ENCODE measurements at places on chromosomes 2 and 18. TPM values are rescaled to one million over a fixed set of nuclear protein-coding genes. Genes with fewer than 3 reads are reported as not detected.
A peak's percentile ranks its signal among the peaks of the same experiment; 100 is the strongest.

GKN2 gene
- total RNA-seq: not detected

LPIN2 gene
- 62.4 TPM for total RNA-seq

- no peak overlapping the region for H3K27ac ChIP-seq
- H3K27me3 ChIP-seq: no peaks in the 10 kb centered on the region
- H3K4me1 ChIP-seq: peaks cover 44% of the 10 kb centered on the region
- no peak for DNase-seq
- no peaks in the 10 kb centered on the region for H3K36me3 ChIP-seq
Measured at GRCh38 chr18:77136871-77137665, 4.5 kb upstream of the MBP start.

MROH2A gene
- total RNA-seq: not detected

GRCh38 chr18:59013744-59014143 is 125.9 kb upstream of the SEC11C start:
- peaks cover 12% of the 10 kb centered on the region for H3K27me3 ChIP-seq
- no peak for DNase-seq

DNA sequence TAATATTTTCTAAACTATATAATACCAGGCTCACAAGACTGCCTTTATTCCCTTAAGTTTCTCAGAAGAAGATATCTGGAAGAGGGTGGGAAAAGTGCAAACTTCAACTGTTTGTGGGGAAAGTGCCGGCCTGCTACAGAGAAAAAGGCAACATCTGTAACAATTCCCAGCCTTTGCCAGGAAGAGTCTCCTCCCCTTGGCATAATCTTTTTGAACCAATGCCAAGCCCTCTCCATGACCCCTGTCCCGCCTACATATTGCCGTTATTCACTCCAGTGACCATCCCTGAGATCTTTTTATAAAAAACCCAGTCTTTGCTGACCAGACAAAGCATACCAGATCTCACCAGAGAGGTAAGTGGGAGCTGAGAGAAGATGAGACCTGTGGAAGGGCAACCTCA is at the start of gene REG3G:
Gene REG3G (plus strand): TSS at position 282 of the 400 bp plus-strand sequence. CDS start 392 bp downstream, outside the sequence.
- H3K36me3 ChIP-seq: no peaks in the 10 kb centered on the region
- no peaks in the 10 kb centered on the region for H3K27me3 ChIP-seq
- H3K4me1 ChIP-seq: no peaks in the 10 kb centered on the region
- no peak within 1 kb of the TSS for H3K4me3 ChIP-seq
- no peak for DNase-seq
- no peak within 1 kb of the TSS for H3K27ac ChIP-seq

HRH4 gene
- not detected for total RNA-seq

- peak overlapping the region; percentile 15 for H3K27ac ChIP-seq
- H3K27me3 ChIP-seq: peaks cover 6% of the 10 kb centered on the region
- no peak overlapping the region for H3K4me3 ChIP-seq
- no peaks in the 10 kb centered on the region for H3K4me1 ChIP-seq
- no peaks in the 10 kb centered on the region for H3K36me3 ChIP-seq
Measured at GRCh38 chr18:62437235-62438017, 85.4 kb upstream of the ZCCHC2 start.

TET3 gene
- total RNA-seq: 14.4 TPM

GRCh38 chr18:79596446-79597175 is 83.0 kb upstream of the CTDP1 start:
- peaks cover 4% of the 10 kb centered on the region for H3K27me3 ChIP-seq
- no peak for DNase-seq
- no peak overlapping the region for H3K27ac ChIP-seq

DNA sequence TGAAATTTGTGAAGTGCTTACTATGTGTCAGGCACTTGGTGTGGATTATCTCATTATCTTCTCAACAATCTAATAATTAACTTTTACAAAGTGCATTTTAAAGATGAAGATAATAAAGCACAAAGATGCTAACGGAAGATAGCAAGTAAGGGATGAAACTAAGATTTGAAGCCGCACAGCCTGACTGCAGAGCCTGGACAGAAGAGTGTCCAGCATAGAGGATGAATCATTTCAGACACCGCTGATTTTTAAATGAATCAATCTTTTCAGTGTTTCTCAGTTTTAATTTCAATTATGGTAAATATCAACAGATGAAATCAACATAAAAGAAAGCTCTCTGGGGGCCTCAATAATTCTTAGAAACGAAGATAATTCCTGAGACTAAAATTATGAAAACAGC is 24.5 kb upstream of the STAM2 start:
- no peak for DNase-seq
- H3K27me3 ChIP-seq: peaks cover 31% of the 10 kb centered on the region

DNA sequence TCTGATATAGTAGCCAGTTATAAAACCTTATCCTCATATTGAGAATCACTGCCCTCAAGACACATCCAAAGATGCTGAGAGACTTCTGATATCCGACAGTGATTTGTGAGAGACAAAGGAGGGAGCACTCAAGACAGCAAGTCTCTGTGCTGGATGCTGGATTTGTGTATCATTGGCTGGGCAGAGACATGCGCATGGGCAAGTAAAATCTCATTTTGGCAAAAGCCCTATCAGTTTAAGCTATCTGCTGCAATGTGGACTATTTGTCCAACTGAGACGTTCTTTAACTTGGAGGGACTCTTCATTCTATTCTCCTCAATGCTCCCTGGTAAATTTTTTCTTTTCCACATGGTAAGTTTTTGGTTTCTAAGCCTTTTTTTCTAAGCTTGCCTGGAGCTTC is 107.5 kb downstream of the SS18 start:
- H3K4me3 ChIP-seq: no peak overlapping the region
- H3K36me3 ChIP-seq: no peaks in the 10 kb centered on the region
- no peak for DNase-seq
- no peaks in the 10 kb centered on the region for H3K4me1 ChIP-seq

- no peaks in the 10 kb centered on the region for H3K27me3 ChIP-seq
- H3K4me3 ChIP-seq: no peak overlapping the region
- no peak for DNase-seq
- no peak overlapping the region for H3K27ac ChIP-seq
- H3K4me1 ChIP-seq: no peaks in the 10 kb centered on the region
Measured at GRCh38 chr2:15092181-15092580, 459.7 kb downstream of the LRATD1 start.

CRYBA2 gene
- total RNA-seq: not detected

DNA sequence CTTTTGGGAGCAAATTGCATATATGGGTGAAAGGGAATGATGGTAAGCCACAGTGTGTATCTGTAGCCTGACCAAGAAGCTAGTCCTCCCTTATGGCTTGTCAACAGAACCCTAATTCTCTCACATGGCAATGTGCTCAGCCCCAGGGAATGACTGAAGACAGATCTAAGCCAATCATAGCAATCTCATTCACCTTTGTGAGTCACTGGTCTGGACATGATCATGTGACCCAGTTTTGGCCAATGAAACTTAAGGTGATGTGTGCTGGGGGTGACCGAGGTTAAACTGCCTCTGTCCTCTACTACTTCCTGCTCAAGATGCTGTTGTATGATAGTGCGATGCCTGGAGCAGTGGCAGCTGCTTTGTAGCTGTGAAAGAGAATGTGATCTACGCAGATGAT is 491.2 kb upstream of the HS6ST1 start:
- H3K4me3 ChIP-seq: no peak overlapping the region
- peaks cover 7% of the 10 kb centered on the region for H3K27me3 ChIP-seq
- no peaks in the 10 kb centered on the region for H3K36me3 ChIP-seq

RUFY4 gene
- total RNA-seq: 1.2 TPM

DNA sequence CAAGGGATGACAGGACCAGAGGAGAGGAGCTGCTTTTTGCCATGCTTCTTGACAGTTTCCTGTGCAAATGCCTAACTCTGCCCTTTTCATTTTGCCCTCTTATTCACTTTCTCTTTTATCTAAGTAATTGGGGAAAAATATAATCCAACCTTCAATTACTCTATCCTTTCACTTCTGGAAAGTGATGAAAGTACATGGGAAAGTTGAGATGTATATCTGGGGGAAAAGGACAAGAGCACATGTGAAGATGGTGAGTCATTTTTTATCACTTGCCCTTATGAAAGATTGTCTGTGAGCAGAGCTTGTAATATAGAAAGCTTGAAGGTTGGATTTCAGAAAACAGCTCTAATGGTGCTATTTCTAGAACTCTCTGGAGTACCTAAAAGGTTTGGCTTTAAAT is 1070.7 kb downstream of the CNTNAP5 start:
- H3K27me3 ChIP-seq: no peaks in the 10 kb centered on the region
- no peak overlapping the region for H3K4me3 ChIP-seq
- H3K36me3 ChIP-seq: no peaks in the 10 kb centered on the region
- DNase-seq: no peak
- H3K27ac ChIP-seq: no peak overlapping the region

ARHGAP25 gene
- total RNA-seq: 43.0 TPM

SERPINB8 gene
- 11.7 TPM for total RNA-seq

GRCh38 chr18:48538531-48539405 is at the start of gene CTIF:
CTIF (plus strand) TSS chr18:48539031; CDS start chr18:48619566, 80,535 bp downstream.
- H3K27ac ChIP-seq: no peak within 1 kb of the TSS
- H3K36me3 ChIP-seq: no peaks in the 10 kb centered on the region
- DNase-seq: peak; percentile 86
- H3K4me1 ChIP-seq: peaks cover 7% of the 10 kb centered on the region
- H3K27me3 ChIP-seq: peaks cover 11% of the 10 kb centered on the region

FOXI3 gene
- total RNA-seq: not detected

DNA sequence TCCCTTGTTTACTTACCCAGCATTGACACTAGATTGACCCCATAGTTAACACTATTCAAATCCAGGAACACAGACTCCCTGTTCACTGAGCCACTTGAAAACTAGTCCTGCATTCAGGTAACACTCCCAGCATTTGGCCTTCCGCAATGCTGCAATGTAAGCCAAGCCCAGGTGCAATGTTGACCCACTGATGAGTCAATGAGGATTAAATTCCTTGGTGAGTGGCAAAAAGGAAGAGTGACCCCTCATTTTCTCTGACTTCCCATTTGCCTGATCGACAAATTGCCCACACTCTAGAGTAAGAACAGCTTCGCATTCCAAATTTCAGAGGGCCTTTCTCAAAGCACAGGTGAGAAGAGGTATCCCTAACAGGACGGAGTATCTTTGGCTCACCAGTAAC is 251.9 kb downstream of the FBXO15 start:
- H3K36me3 ChIP-seq: no peaks in the 10 kb centered on the region
- H3K27ac ChIP-seq: no peak overlapping the region
- peaks cover 3% of the 10 kb centered on the region for H3K27me3 ChIP-seq
- H3K4me3 ChIP-seq: no peak overlapping the region

PLB1 gene
- total RNA-seq: 1.6 TPM

SP9 gene
- not detected for total RNA-seq

DNA sequence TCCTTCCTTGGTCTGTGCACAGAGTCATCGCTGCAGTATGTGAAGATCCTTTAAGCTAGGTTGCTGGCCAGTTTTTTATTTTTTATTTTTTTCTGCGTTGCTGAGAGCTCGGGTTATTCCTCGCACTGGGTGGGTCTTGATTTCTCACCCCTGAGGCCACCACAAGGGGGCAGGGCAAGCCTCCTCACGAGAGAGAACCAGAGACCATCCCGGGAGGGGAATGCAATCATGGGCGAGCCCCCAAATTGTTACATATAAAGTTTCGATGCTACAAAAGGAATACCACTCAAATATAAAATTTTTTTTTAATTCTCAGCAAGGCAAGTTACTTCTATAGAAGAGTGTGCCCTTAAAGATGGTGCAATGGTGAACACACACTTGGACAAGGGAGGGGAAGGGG is 24.9 kb downstream of the HTR2B start:
- no peaks in the 10 kb centered on the region for H3K27me3 ChIP-seq
- H3K4me1 ChIP-seq: peaks cover 12% of the 10 kb centered on the region
- H3K36me3 ChIP-seq: peaks cover 58% of the 10 kb centered on the region
- no peak overlapping the region for H3K4me3 ChIP-seq

DNA sequence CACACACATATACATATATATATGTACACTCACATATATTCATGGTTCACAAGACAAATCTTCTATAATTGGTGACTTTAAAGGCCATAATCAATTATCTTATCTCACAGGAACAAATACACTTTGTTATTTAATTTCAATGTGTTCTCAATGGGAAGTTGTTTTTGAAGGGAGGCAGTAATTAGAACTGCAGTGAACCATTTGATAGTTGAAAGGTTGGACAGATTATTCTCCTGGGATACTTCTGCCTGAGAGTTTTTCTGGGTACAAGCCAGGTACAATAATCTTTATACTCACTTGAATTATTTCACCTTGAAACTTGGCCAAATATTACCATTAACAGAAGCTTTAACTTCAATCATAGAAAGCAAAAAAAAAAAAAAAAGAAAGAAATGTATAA is 546.6 kb upstream of the LRRTM4 start:
- no peak overlapping the region for H3K4me3 ChIP-seq
- no peaks in the 10 kb centered on the region for H3K36me3 ChIP-seq
- H3K4me1 ChIP-seq: no peaks in the 10 kb centered on the region
- no peak overlapping the region for H3K27ac ChIP-seq
- no peak for DNase-seq

PAIP2B gene
- total RNA-seq: 3.2 TPM

GRCh38 chr18:27839141-27839540 is 337.8 kb downstream of the CDH2 start:
- no peak for DNase-seq
- no peaks in the 10 kb centered on the region for H3K27me3 ChIP-seq
- H3K4me3 ChIP-seq: no peak overlapping the region
- no peaks in the 10 kb centered on the region for H3K36me3 ChIP-seq
- H3K27ac ChIP-seq: no peak overlapping the region

- DNase-seq: no peak
- no peaks in the 10 kb centered on the region for H3K4me1 ChIP-seq
- H3K27ac ChIP-seq: no peak overlapping the region
Measured at GRCh38 chr2:68103030-68103708, 40.4 kb upstream of the C1D start.

- H3K4me3 ChIP-seq: no peak overlapping the region
- H3K4me1 ChIP-seq: no peaks in the 10 kb centered on the region
- H3K36me3 ChIP-seq: no peaks in the 10 kb centered on the region
- no peak for DNase-seq
Measured at GRCh38 chr18:6546229-6546628, 131.5 kb upstream of the L3MBTL4 start.

VSNL1 gene
- total RNA-seq: not detected

C2orf68 gene
- total RNA-seq: 29.3 TPM

- no peaks in the 10 kb centered on the region for H3K36me3 ChIP-seq
- no peak overlapping the region for H3K27ac ChIP-seq
- peaks cover 4% of the 10 kb centered on the region for H3K4me1 ChIP-seq
- no peaks in the 10 kb centered on the region for H3K27me3 ChIP-seq
- H3K4me3 ChIP-seq: no peak overlapping the region
Measured at GRCh38 chr2:201568217-201568820, 75.0 kb downstream of the TMEM237 start.

GRCh38 chr2:40394597-40394996 is 57.3 kb downstream of the SLC8A1 start:
- H3K4me1 ChIP-seq: no peaks in the 10 kb centered on the region
- no peak overlapping the region for H3K4me3 ChIP-seq
- H3K27ac ChIP-seq: no peak overlapping the region
- DNase-seq: no peak

DNA sequence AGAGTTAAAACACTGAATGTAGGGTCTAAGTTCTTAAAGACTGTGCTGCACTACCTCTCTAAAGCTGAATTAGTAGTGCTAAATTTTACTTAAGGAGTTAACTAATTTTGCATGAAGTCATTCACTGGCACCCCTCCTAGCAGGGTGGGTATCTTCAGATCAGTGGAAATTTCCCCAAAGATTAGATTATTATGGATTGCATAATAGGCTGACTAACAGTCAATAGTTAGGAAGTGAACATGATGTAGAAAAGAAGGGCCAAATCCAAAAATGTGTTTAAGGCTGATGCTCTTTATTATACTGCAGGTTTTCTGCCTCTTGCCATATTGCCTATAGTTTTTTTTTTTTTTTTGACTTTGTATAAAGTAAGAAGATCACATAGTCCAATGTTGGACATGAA is 5.2 kb downstream of the ZNF638 start:
- H3K27ac ChIP-seq: no peak overlapping the region
- H3K4me3 ChIP-seq: no peak overlapping the region
- peaks cover 17% of the 10 kb centered on the region for H3K36me3 ChIP-seq
- H3K4me1 ChIP-seq: peaks cover 65% of the 10 kb centered on the region
- no peaks in the 10 kb centered on the region for H3K27me3 ChIP-seq

All from activated naive CD4-positive, alpha-beta T cell treated with anti-CD3 and anti-CD28 coated beads for 36 hours (primary cell).